ENCODE measurements at places on chromosomes 2 and 18.

DNA sequence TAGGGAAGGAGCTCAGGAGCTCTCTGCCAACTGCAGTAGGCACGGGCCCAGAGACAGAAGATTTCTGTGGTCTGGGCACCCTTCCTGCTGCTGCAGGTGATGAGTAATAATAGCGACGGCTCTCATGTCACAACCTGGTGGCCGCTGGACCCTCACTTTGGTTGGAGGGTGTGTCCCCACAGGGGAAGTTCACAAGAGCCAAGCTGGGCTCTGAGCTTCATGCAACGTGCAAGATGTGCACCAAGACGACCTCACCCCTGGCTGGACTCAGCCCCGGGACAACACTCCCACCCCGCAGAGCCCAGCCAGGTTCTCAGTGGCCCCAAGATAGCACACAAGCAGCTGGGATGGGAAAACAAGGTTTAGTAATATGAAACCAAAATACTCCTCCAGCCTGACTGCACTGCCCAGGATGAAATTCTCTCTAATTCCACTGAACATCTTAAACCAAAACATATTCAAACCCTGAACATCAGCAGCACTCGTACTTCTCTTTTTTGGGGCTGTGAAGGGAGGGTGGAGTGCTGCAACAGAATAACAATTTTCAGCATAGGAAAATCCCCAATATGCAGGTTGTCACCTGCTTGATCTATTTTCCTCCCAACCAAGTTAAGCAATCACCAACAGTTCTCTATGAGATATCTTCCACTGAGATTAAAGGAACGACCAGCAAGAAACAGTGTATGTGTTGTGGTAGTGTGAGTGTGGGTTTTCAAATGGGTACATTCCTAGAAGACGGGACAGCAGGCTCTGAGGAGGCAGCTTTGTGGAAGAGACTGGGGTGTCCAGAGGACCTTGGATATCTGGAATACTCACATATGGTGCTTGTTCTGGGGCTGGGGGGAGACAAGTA is 26.5 kb downstream of the BCL2 start:
- no peak for DNase-seq

GRCh38 chr2:37708146-37708545 is 36.7 kb upstream of the CDC42EP3 start:
- no peak for DNase-seq

GRCh38 chr2:96964221-96964905 is 22.0 kb downstream of the FAM178B start:
- DNase-seq = no peak

GRCh38 chr18:23071285-23071684 is 64.0 kb upstream of the CABLES1 start:
- peak; percentile 87 for DNase-seq

DNA sequence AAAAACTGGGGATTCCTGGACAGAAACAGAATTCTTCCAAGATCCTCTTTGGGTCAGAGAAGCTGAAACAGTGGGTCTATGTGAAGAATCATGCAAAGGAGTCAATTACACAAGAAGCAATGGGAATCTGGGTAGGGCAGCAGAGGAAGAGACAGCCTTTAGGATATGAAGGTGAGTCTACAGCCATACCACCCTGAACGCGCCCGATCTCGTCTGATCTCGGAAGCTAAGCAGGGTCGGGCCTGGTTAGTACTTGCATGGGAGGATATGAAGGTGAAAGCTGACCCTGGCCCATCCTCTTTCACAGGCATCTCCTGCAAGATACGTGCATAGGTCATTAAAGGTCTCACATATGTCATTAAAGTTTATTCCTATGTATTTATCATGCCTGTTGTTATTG is 1080.9 kb upstream of the FANCL start:
- no peak for DNase-seq

GRCh38 chr2:75627902-75628504 is 18.6 kb upstream of the MRPL19 start:
- peak; percentile 46 for DNase-seq

DNA sequence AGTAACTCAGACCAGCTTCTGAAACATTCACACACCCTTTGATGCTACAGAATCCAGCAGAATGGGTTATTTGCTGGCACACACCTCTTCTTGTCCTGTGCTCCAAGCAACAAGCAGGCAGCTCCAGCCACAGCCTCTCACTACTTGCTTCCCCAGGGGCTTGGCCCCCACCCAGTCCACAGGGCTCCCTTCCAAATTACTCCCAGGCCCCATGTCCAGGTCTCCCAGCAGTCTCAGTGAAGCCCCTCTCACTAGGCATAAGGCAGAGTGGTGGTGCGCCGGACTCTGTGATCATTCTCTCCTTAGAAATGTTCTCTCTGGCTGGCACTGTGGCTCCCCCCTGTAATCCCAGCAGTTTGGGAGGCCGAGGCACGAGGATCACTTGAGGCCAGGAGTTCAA is 25.9 kb downstream of the ITM2C start:
- DNase-seq = no peak

- peak; percentile 46 for DNase-seq
These were observed 58.1 kb upstream of the PELI1 start for GRCh38 chr2:64202206-64202845.

DNA sequence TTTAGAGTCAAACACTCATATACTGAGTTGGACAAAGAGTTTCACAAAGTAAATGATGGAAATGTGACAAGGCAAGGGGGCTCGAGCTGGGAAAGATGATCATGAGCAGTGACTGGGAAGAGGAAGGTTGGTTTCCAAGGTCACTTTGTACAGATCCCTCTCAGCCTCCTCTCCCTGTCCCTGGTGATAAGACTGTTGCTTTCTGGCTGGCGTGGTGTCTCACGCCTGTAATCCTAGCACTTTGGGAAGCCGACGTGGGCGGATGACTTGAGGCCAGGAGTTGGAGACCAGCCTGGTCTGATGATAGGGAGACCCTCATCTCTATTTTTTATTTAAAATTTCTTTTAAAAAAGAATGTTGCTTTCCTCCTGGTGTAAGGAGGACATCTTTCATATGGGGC is 86.6 kb upstream of the STPG4 start:
- no peak for DNase-seq

DNA sequence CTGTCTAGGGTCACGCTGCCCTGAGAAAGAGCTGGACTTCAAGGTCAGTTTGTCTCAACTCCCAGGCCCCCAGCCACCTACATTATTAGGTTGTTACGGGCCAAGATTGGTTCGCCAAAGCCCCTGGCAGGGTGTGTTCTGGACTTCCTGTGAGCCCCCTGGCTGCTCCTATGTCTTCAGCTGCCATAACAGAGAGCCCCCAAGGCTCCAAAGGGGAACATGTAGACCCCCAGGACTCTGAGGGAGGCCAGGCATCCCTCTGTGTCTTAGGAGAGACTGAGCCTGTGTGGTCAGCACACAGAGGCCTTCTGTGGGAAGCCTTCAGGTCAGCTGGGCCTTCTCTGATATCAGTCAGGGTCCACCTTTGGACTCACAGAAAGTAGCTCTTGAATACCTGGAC is 58.3 kb downstream of the INHBB start:
- DNase-seq = no peak

- DNase-seq = no peak
These were observed 217.5 kb downstream of the DLGAP1 start for GRCh38 chr18:4237664-4238041.

DNA sequence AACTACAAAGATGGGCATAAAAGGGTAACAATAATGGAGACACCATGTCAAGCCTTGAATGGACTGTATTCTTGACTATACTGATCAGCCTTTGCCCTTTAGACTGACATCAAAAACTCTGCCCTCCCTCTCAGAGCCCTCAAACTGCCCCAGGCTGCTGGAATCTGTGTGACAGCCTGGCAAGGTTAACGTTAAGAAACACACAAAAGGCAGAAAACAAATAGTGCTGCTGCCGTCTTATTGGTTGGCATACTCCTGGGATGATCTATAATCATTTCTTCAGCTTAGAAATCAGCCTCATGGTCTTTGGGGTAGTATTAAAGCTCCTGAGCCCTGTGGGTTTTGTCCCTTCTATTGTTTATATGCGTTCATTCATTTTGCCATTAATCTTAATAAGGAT is 338.0 kb downstream of the DCC start:
- no peak for DNase-seq

DNA sequence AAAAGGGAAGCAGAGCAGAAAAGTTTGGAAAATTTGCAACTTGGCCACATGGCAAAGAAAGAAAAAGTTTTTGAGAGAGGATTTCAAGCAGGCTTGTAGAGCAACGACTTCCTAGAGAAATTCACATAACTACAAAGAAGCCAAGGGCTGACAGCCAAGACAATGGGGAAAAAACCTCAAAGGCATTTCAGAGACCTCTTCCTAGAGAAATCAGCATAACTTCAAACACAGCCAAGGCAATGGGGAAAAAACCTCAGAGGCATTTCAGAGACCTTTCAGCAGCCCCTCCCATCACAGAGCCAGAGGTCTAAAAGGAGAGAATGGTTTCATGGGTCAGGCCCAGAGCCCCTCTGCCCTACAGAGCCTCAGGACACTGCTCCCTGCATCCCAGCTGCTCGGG is 7.2 kb downstream of the ADI1 start:
- no peak for DNase-seq

DNA sequence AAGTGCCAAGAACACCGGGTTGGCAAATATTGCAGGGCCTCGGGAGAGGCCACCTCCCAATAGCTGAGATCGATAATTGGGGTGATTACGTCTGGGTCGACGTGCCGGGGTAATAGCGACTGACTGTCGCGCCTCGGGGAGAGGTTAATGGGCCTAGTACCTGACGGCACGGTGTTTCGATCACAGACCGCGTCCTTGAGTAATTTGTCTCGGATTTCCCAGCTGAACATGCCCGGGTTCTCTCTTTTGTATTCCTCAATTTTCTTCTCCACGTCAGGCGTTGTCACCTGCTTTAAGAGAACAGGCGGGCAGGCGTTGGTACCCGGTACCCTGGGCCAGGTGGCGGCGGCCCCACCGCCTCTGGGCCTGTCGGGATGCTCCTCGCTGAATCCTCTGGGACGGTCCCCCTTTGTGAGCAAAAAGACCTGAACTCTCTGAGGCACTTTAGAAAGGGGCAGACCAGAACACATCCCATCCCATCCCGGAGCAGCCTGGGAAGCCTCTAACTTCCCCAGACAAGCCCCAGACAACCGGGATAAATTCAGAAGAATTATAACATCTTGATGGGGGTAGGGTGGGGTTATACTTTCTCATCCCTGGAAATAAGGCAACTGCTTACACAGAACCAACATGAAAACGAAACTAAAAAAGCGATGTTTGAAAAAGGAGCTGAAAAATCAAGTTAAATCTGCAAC is 3.3 kb downstream of the PAX3 start:
- no peak for DNase-seq

DNA sequence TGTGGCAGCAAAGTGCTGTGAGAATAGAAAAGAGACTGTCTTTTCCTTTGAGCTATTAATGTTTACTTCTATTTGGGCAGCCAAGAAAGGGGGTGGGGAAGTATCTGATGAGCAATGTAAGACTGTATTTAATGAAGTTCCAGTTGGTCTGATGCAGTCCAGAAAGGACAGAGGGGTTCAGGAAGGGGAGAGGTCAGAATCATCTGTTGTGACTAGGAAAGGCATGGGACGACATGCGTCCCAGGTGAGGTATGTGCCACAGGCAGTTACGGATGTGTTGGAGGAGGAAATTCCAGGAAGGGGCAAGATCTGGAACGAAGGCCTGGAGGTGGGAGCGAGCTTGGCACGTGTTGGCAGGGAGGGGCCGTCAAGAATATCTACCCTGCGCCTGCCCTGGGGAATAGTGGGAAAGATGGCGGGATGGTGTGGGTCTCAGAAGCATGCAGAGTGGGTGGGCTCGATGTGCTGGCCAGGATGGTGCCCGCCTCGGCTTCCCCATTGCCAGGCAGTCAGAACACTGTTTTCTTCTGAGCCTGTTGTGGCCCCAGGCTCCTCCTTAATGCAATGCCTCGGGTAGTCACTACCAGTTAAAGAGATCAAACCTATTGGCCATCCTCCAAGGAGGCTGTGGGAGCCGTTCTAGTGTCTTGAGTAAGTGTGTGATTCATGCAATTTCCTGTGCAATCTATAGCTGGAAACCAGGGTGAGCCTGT is 57.8 kb upstream of the TXNDC2 start:
- peak; percentile 6 for DNase-seq

Measured in CD4-positive, alpha-beta T cell treated with Interleukin-10 for 1 hour (primary cell).